ENCODE measurements at places on chromosomes 13 and 19.

- no peak for DNase-seq
Observed at GRCh38 chr13:113106711-113107351, 1.2 kb downstream of the F7 start.

DNA sequence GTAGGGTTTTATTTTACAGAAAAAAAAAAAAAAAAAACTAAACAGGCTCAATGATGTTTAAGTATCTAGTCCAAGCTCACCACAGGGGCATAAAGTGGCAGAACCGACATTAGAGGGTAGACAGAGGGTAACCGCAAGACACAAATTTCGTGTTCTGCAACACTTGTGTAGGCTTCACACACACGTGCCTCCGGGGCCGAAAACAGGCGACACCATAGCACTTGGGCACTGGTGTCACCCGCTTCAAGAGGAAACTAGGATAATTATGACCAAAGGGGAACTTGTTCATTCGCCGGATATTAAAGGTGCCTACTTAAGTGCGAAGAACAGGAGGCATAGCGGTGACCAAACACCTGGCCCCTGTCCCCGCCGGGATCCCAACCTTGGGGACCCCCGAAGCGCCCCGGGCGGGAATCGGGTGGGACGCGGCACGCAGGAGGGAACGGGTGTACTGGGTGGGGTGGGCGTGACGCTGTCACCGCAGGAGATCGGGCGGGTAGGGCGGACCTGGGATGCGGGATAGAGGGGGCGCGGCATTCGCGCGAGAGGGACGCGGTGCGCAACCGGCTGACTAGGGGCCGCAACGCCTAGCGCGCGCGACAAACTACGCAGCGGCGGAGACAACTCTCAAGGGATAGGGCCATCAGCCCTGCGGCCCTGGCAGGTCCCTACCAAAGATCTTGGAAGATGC lies 558 bp downstream of the MZT1 start:
- DNase-seq, result peak; percentile 8

GRCh38 chr19:889662-890295 lies 3.2 kb downstream of the MED16 start:
- no peak for DNase-seq

- no peak for DNase-seq
Observed at GRCh38 chr19:55493052-55493644, 4.9 kb downstream of the SSC5D start.

DNA sequence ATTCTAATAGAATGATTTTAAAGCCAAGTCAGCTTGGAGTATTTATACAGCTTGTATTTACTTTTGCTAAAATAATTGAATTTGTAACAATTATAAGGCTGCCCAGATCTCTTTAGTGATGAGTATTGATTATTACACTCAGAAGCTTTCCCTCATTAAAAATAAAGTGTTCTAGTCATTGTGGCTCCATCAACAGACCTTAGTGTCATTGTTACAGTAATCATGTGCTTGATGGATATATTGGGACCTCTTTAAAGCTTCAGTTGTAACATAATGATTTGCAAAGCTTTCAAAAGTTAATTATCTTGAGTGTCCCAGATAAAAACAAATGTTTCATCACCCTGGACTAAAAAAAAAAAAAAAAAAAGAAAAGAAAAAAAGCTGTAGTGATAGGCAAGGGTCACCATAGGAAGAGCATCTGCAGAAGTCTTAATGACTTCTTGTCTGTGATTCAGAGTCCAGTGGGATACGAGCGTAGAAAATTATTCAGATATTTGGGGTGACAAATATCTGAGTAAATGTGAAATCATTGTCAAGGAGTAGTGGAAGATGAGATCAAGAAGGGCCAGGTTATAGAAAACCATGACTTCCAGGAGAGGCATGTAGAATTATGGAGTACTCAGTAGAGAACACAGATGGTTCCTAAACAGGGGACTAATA lies 369.6 kb downstream of the DCT start:
- DNase-seq, result no peak

- no peak for DNase-seq
Observed at GRCh38 chr19:40510526-40511115, 43.8 kb downstream of the SPTBN4 start.

GRCh38 chr19:41225238-41226052 lies 6.4 kb downstream of the AXL start:
- DNase-seq, result peak; percentile 12

GRCh38 chr13:100361504-100361903 lies 227.1 kb downstream of the GGACT start:
- DNase-seq, result no peak

- DNase-seq, result no peak
Observed at GRCh38 chr13:33528896-33529295, 243.3 kb upstream of the STARD13 start.

DNA sequence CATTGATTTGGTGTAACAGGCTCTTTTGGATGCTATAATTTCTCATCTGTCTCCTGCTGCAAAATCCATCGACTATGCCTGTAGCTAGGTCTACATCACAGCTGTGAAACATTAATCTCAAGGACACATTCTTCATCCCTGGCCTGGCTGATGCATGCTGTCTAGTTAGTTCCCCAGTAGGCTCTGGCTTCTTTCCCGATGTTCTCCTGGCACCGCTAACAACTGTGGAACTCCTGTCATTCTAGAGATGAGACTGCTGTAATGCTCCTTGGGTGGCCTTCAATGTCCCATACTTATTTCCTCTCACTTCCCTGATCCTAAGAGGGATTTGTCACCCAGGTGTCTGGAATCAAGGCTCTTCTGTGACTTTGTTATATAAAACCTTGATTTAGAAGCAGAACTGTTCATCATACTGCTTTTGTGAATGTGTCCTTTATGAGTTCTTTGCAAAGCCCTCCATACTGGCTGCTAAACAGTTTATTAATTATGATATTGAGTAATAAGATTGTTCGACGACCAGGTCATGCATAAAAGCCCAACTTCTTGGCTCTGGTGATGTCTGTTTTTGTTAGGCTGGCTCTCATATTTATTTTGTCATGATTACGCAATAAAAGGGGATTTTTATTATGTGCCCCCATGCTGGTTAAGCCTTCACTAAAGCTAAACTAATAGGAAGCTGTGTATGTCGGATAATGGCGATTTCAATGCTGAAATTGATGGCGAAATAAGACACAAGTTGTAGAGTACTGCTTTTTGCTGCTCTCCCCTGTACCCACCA lies 227.5 kb downstream of the DCT start:
- no peak for DNase-seq

GRCh38 chr19:29644210-29644609 lies 21.1 kb upstream of the PLEKHF1 start:
- no peak for DNase-seq

DNA sequence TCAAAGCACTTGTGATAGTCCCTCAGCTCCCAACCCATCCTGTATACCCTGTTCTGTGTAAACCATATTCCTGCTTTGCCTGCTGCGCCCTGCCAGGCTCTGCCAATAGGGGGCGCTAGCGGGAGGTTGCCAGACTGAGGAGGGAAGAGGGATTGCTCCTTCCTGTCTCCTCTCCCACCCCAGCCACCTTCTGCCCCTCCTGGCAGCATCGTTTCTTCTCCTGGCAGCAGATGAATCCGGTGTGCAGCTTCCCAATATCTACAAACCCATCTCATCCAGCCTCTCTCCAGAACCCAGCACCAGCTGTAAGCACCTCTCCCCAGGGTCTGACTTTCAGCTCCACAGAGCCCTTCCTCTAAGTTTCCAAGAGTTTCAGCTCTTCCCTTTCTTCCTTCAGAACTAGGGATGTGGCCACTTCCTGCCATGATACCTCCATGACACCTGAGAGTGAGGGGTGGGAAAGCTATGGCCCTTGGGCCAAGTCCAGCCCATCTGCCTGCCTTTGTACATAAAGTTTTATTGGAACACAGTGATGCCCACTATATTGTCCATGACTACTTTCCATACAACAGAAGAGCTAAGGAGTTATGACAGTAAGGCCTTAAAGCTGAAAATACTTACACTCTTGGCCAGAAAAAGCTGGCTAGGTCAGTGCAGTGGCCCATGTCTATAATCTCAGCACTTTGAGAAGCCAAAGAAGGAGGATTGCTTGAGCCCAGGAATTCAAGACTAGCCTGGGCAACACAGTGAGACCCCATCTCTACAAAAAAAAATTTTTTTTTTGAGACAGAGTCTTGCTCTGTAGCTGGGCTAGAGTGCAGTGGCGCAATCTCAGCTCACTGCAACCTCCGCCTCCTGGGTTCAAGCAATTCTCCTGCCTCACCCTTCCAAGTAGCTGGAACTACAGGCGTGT lies 34.5 kb upstream of the ATP1A3 start:
- DNase-seq, result no peak

- no peak for DNase-seq
Observed at GRCh38 chr19:9819596-9819909, 674 bp upstream of the FBXL12 start.

- DNase-seq, result peak; percentile 20
Observed at GRCh38 chr19:17402982-17403855, 2.2 kb downstream of the BST2 start.

GRCh38 chr19:15776991-15777970 lies 10.2 kb upstream of the OR10H5 start:
- DNase-seq, result no peak

DNA sequence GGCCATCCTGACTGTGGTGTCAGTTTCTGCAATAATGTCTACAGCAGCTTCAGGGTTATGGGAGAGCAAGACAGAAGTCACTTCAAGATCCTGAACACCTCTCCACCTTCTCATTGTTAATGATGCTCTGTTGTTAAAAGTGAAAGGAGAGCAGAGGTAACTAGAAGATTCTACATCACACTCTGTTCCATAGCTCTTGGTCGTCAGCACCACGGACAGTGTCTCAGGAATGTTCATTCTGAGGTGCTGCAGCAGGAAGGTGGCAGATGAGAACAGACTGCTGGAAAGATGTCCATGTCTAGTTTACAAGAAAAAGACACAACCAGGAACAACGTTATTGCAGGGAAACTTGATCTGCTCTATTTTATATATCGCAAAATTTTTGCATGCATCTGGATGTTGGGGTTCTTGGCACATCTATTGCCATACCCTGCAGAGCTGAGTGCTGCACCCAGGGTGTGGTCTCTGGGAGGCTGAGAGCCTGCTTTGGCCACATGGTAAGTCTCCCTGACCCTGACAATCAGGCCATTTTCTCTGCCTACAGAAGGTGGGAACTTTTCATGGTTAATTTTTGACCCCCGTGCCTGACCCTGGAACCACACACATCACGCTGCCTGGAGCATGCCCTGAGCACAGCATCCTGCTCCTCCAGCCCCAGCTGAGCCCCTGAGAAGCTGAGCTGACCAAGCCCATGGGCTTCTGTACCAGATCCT lies 12.7 kb downstream of the CEACAM21 start:
- no peak for DNase-seq

GRCh38 chr13:95378603-95379002 lies 77.4 kb upstream of the ABCC4 start:
- DNase-seq, result no peak

- no peak for DNase-seq
Observed at GRCh38 chr13:101757446-101758039, 305.1 kb downstream of the ITGBL1 start.
